ENCODE measurements at places on chromosomes 6 and 20.

GRCh38 chr6:16972535-16972934 lies 129.3 kb upstream of the STMND1 start:
- no peaks in the 10 kb centered on the region for H3K4me1 ChIP-seq
- DNase-seq = no peak
- no peak overlapping the region for H3K27ac ChIP-seq
- H3K36me3 ChIP-seq = no peaks in the 10 kb centered on the region

- peaks cover under 1% of the 10 kb centered on the region for H3K36me3 ChIP-seq
- H3K27ac ChIP-seq = no peak overlapping the region
- DNase-seq = no peak
- H3K4me3 ChIP-seq = no peak overlapping the region
Measured at GRCh38 chr6:166375013-166375412, 7.7 kb downstream of the MPC1 start.

- DNase-seq = no peak
- H3K36me3 ChIP-seq = no peaks in the 10 kb centered on the region
- no peaks in the 10 kb centered on the region for H3K4me1 ChIP-seq
- H3K27ac ChIP-seq = no peak overlapping the region
Measured at GRCh38 chr6:12096342-12096741, 84.2 kb downstream of the HIVEP1 start.

GRCh38 chr6:125363039-125363823 lies 61.5 kb upstream of the HDDC2 start:
- H3K36me3 ChIP-seq = no peaks in the 10 kb centered on the region
- peaks cover 53% of the 10 kb centered on the region for H3K27me3 ChIP-seq
- no peak overlapping the region for H3K27ac ChIP-seq
- peaks cover 3% of the 10 kb centered on the region for H3K4me1 ChIP-seq
- no peak for DNase-seq

DNA sequence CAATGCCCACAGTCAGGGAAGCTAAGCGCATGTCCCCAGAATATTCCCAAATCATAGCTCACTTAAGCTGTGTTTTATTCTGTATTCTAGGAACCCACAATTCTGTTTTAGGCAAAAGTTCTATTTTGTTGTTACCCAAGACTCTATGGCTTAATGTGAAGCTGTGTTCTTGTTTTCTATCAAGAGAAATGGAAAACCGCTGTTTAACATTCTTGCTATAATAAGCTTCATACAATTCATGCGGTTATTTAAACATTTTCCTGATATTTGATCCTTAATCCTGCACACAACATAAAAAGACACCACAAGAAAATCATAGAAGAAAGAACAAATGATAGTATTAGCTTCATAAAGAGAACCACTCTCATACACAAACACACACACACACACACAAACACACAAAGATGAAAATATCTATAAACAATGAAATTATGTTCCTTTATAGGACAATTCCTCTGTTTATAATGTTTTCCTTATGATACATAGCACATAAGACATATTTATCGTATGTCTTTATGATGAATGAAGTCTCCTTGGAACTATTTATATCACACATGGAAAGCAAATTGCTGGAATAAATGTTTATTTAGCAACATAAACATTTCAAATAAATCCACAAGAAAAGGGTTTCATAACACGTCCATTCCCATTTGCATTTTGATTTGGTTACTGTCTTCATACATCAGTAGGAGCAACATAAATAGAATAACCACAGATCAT lies 16.4 kb upstream of the COL21A1 start:
- H3K27ac ChIP-seq = no peak overlapping the region
- H3K4me3 ChIP-seq = no peak overlapping the region
- no peaks in the 10 kb centered on the region for H3K4me1 ChIP-seq
- DNase-seq = no peak

- no peak for DNase-seq
- H3K27me3 ChIP-seq = no peaks in the 10 kb centered on the region
- peaks cover 67% of the 10 kb centered on the region for H3K36me3 ChIP-seq
- H3K4me1 ChIP-seq = peaks cover 39% of the 10 kb centered on the region
- peak overlapping the region; percentile 79 for H3K27ac ChIP-seq
Measured at GRCh38 chr20:57411406-57412283, 20.4 kb downstream of the RBM38 start.
